ENCODE measurements at places on chromosomes 1 and 21.

- DNase-seq = no peak
These were observed 12.2 kb upstream of the CLSTN1 start for GRCh38 chr1:9835758-9836631.

- no peak for DNase-seq
These were observed 13.9 kb upstream of the C2CD2 start for GRCh38 chr21:41967708-41968107.

DNA sequence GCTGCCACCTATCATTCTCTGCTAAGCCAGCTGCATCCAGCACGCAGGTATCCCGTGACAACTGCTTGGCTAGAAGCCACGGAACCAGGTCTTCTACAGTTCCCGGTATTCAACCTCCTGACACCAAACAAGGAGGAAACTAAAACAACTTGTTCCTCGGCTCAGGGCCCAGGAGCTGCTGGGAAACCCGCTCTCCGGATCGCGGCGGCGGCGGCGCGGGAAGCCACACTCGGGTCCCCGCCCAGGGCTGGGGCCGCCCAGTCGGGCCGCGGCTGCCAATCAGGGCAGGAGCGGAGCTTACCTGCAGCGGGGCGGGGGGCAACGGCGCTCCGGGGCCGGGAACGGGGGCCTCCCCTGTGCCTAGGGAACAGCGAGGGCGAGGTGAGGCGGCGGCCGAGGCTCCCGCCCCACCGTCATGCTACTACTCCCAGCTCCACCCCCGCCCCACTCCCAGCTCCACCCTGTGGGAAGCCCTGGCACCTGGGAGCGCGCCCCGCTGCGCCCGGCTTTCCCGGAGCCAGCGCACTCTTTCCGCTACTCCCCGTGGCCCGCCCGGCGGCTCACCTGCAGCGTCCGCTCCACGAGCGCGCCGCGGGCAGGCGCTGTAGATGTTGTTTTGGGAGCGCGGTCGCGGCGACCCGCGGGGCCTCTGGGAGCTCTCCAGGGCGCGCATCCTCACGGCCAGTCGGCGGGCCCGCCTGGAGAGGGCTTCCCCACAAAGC is 12.1 kb downstream of the IL24 start:
- peak; percentile 29 for DNase-seq

DNA sequence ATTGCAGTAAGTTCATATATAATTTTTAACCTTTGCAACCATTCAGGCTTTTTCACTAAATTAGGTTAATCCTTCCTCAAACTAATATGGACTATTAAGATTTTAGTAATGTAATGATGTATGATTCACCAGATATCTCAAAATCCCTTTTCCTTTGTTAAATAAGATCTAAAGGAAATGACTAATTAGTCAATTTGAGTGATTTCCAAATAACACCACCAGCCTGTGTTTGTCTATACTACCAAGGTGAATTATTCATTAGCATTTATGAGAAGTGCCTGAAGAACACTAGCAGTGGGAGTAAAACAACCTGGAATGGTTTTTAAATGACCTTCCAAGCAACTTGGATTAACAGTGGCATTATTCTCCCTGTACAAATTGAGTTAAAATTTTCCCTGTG is 670.6 kb upstream of the PKN2 start:
- no peak for DNase-seq

- DNase-seq = peak; percentile 17
These were observed 36.4 kb downstream of the DNM3 start for GRCh38 chr1:171877701-171878100.

- no peak for DNase-seq
These were observed 16.2 kb downstream of the MRAP start for GRCh38 chr21:32314806-32315205.

GRCh38 chr1:173527151-173527826 is 50.2 kb downstream of the PRDX6 start:
- peak; percentile 50 for DNase-seq

- DNase-seq = no peak
These were observed 7.6 kb upstream of the PI4KB start for GRCh38 chr1:151334822-151335221.

DNA sequence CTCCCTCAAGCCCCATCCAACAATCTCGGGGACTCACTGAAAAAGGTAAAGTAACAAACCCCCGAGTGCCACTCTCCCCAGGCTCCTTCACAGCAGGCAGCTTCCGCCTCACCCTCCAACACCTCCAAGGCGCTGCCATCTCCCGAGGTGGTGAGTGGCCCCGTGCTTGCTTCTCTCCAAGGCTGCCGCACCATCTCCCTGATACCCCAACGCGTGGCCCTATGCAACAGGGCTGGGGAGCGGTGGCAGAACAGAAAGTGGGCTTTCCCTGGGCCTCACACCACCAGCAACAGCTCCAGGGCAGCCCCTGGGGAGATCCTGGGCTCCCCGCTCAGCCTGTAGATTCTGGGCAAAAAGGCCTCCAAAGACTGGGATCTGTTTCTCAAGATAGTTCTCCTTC is 105.1 kb downstream of the RAVER2 start:
- DNase-seq = no peak

GRCh38 chr1:181122222-181122621 is 33.7 kb downstream of the IER5 start:
- no peak for DNase-seq

DNA sequence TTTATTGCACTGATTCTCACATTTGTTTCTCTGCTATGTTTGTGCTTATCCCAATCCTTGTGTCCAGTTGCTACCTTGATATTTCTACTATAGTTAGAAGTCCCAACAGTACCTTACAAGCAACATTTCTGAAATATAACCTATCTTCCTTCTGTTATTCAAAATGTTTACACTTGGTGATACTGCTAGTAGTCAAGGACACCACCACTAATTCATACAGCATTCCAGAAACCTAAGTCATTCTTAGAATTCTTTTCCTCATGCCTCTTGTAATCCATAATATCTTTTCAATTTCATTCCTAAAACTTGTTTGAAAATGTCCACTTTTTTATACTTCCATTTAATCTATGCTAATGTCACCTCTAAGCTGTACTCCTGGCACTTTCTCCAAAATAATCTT is 2132.1 kb downstream of the NCAM2 start:
- no peak for DNase-seq
